Suppressor macrophage treated with lipopolysaccharide for 1 hour (primary cell): ENCODE measurements at places on chromosomes 5 and 9.

DNA sequence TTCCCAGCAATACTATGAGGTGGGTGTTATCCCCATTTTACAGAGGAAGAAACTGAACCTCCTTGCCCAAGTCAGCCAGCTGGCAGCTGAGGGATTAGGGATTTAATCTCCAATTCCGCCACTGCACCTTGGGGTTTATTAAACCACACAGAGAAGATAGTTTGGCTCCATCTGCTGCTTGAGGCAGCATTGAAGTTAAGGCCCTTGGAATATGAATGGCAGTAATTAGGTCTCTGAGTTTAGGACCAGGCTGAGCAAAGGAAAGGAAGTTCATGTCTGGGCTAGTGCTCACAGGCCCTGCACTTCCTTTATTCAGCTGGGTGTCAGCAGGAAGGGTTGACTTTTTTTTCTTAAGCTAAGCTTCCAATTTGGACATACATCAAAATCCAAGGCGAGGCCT, 86.9 kb upstream of the GDNF start:
- no peak for DNase-seq

- no peak for DNase-seq
Measured at GRCh38 chr5:102955488-102955887, 164.4 kb downstream of the GIN1 start.

DNA sequence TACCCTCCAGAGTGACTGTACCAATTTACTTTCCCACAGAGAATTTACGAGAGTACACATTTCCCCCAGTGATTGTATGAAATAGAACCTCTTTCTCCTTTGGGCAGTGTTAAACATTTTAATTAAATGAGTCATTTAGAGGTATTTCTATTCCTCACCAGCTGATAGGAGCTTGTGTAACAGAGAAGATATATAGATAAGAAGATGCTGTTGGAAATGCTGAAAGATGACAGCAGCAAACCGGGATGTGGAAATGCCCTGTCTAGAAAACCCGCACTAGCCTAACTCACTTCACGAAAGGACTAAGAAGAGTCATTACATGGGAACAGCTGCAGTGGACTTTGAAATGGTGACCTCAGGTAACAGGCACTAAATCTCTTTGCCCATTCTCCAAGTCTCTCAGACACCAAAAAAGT, 68.3 kb downstream of the LPAR1 start:
- no peak for DNase-seq

GRCh38 chr5:308672-309271, 12.7 kb upstream of the AHRR start:
- DNase-seq, result no peak

DNA sequence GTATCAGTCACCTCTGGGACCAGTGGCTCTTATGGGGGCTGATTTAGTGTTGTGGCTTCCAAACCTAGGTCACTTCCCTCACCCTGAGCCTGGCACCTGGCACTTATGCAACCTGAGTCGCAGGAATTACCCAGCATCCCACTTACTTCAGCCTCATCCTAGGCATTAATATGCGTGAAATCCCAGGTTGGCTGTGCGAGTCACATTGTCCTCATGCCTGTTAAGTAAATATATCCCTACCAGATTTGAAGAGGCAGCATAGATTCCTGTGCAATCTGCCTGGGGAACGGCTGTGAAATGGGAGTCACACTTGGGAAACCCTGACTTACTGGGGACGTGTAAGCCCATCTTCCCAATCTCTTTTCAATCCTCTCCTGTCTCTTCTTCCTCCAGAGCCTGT, 42.7 kb upstream of the AKNA start:
- DNase-seq, result no peak
